ENCODE measurements at places on chromosomes 11 and 22.

DNA sequence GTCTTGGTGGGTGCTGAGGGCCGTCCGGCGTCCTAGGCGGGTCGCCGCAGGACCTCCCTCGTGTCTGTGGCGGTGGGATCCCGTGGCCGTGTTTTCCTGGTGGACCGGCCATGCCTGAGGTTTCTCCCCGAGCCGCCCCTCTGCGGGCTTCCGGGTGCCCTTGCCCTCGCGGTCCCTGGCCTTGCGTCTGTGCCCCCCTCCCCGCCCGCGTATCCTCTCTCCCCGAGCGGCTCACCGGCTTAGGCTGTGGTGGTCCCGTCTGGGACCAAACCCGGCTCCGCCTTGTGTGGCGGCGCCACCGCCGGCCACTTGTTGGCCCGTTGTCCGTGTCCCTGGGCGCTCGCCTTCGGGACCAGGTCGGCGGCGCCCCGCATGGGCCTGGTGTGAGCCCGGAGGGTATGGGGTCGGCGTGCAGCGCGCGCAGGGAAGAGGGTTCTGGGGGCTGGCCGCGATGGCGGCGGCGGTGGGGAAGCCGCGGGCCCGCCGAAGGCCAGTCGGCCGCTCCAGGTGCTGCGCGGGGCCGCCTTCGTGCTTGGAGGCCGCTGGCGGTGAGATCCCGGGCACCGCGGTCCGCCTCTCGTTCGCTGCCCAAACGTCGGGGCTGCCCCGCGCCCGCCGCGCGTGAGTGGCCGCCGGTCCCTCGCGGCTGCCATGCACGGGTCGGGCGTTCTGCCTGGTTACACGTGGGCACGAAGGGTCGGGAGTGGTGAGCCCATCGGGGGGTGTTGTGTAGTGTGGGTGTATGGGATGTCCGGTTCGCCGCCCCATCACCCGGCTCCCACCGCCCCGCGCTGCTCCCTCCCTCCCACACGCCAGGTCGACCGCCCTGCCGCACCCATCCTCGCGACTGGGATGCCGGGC lies 3899.1 kb upstream of the OR11H1 start:
- DNase-seq = no peak

DNA sequence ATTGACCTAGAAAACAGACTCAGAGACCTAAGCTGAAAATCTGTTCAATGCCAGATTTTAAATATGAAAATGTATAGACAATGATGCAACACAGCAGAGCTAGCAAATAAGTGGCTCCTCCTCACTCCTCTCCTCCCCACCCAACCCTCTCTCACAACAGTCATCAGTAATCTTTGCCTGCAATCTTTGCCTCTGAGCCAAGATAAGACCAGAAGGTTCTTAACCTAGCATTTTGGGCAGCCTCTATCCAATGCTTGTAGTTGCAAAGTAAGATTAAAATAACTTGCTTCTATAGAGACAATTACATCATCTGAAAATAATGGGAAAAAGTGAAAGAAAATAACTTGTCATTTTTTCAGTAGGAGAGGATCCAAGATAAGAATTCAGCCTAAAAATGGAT lies 117.3 kb downstream of the PARVA start:
- no peak for DNase-seq

- no peak for DNase-seq
These were observed 6.4 kb downstream of the RAPSN start for GRCh38 chr11:47442514-47442913.

- no peak for DNase-seq
These were observed 480 bp upstream of the SMARCB1 start for GRCh38 chr22:23786261-23786710.

DNA sequence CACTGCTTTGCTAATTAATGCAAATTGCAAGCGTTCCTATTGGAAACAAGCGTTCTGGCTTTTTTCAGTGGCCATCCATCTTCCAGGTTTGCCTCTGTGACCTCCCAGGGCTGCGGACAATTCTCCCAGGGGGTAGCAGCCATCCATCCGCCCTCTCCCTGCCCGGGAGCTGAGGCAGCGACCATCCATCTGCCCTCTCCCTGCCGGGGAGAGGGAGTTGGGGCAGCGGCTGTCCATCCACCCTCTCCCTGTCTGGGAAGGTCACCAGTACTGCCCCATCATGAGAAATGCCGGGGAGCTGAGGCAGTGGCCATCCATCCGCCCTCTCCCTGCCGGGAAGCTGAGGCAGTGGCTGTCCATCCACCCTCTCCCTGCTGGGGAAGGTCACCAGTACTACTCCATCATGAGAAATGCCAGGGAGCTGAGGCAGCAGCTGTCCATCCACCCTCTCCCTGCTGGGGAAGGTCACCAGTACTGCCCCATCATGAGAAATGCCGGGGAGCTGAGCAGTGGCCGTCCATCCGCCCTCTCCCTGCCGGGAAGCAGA lies 394.7 kb downstream of the BRD1 start:
- no peak for DNase-seq

- DNase-seq = no peak
These were observed 99.8 kb downstream of the ARL14EP start for GRCh38 chr11:30422447-30423278.

DNA sequence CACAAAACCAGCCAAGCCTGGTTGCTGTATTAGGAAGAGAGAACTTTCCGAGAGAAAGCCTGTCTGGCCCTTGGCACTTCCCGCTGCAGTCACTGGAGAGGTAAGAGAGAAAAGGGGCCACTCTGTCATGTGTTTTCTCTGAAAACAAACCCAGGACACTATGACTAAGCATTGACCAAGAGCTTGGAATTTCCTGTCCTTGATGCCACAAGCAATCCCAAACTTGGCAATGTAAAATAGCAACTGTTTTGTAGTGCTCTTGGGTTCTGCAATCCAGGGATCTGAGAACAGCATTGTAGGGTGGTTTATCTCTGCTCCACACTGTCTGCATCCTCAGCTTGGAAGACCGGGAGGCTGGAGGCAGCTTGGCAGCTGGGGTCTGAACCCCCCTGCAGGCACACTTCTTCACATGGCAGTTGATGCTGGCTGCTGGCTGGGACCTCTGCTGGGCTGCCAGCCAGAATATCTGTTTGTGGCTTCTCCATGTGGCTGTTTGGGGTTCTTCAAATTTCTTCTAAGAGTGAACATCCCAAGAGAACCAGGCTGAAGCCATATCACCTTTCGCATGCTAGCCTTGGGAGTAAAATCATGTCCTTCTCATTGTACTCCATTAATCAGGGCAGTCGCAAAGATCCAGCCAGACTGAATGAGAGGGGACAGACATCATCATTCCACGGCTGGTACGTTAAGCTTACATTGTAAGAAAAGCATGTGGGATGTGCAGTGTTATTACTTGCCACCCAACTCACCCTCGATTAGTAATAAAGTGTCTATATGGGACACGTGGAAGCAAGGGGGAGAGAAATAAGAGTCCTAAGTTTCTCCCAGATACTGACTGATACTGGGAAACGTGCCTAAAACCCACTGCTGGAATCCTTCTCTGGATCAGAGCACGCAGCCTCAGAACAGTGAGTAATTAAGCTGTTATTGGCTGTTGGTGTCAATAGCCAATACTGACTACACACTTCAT lies 537.4 kb upstream of the B3GAT1 start:
- DNase-seq = no peak

GRCh38 chr22:50720301-50721256 lies 17.4 kb upstream of the ACR start:
- no peak for DNase-seq

DNA sequence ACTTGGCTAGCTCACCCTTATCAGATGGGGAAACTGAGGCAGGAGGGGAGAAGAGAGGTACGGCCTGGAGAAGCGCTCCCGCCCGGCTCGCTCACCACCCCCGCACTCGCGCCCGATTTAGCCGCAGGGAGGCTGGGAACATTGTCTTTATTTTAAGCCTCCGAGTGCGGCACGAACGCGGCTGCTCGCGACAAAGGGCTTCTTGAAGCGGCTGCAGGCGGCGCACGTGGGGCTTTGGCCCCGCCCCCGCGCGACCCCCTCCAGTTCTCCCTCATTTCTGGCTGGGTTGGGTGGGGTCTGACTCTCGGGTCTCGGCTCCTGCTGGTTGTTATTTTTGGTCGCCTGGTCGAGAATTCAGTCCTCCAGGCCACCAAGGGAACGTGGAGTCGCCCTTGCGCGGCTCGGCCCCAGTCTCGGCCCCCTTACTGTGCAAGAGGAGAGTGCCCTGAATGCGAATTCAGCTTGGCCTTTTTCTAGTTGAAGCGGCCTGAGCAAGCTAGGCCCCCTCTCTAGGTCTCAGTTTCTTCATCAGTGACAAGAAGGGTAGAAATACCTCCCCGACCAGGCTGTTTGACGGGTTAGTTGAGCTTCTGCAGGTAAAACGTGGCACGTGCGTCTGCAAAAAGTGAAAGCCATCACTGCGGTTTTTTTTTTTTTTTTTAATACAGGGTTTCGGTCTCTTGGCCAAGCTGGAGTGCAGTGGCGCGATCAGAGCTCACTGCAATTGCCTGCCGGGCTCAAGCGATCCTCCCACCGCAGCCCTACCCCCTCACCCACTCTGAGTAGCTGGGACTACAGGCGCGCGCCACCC lies 2.6 kb upstream of the CHRM1 start:
- DNase-seq = no peak

DNA sequence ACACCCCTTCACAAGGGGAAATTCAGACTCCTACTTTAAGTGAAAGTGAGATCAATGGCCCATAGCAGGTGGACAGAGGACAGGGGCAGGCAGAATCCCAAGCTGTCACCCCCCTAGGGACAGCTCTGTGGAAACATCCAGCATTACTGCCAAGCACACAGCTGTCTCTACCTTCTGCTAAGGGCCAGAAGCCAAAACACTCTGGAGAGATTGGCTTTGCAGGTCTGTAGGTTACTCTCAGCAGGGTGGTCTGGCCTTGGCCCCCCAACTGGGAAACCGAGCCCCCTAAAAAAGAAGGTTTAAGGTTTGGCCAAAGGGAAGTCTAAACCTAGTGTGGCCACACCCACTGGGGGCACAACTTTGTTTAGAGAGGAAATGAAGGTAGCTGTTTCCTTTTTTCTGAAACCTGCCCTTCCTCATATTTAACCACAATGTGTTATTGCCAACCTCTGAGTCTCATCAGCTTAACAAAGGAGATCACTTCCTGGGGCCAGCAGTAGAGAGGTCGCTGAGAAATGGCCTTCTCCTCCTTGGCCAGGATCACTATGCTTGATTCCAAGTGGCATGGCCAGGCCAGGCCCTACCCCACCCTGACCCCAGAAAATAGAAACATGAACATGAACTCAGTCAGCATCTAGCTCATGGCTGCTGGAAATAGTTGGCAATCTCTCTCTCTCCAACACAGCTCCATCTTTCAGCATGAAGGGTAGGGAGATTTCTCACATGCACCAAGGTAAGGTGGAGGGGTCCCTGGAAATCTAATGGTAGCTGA lies 25.9 kb upstream of the SCARF2 start:
- no peak for DNase-seq

GRCh38 chr11:93850594-93851018 lies at the start of gene VSTM5:
VSTM5 (minus strand) TSS chr11:93850618; CDS start chr11:93850502, 116 bp downstream.
- no peak for DNase-seq

DNA sequence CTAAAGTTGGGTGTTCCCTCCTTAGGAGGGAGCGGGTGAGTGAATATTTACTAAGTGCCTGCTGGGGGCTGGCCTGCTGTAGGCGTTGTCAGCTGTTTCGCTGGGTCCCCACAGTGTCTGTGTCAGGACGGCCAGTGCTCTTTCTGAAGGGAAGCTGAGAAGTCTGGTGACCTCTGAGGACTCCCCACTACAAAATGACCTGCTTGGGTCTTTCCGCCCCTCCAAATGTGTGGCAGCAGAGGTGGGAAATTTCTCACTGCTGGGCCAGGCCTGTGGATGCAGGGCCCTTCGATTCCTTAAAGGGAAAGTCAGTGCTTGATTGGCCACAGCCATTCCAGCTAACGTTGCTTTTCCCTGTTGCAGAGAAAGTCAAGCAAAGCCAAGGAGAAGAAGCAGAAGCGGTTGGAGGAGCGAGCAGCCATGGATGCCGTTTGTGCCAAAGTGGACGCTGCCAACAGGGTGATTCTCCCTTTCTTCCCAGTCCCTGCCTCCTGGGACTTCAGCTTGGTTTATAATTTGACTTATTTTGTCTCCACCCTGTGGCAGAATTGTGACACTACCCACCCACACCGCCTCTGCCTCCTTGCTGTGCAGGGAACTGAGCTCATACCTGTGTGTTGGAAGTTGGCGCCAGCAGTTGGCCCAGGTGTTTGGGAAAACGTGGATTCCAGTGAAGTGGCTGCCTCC lies 6.8 kb downstream of the NAA40 start:
- peak; percentile 81 for DNase-seq

DNA sequence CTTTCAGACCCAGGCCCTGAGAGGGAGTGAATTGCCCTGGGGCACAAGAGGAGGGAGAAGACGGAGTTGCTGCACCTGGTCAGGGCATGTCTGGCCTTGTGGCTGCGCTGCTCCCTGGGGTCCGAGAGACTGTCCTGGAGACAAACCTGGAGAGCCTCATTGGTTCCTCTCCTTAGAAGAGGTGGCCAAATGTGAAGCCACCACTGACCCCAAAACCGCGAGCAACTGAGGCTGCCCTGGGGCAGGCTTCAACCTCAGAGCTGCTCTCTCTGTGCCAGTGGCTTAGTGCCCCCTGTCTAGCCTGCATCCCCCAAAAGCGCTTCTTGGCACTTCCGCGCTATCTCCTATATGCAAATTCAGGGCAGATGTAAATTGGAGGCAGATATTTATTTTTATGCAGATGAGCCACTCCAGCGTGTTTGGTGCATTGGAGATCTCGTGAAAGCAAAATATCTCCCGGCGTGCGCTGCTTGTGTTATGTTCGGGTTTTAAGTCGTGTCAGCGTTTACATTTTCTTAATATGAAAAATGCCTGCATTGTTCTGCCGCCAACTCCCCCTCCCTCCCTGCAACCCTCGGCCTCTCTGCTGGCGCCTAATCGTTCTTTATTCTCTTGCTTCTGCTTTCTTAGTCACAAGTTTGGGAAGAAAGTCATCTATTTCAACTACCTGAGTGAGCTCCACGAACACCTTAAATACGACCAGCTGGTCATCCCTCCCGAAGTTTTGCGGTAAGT lies 69.5 kb downstream of the ARHGAP8 start:
- DNase-seq = no peak

DNA sequence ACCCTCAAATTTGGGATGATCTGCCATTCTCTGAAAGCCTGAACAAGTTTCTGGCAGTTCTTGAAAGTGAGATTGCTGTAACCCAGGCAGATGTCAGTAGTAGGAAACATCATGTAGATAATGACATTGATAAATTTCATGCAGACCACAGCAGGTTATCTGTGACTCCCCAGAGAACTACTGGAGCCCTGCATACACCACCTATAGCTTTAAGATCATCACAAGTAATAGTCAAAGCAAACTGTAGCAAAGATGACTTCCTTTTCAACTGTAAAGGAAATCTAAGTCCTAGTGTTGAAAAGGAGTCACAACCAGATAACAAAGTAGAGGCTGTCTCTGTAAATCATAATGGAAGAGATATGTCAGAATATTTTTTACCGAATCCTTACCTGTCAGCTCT lies 31.0 kb downstream of the DDIAS start:
- no peak for DNase-seq

- no peak for DNase-seq
These were observed 39.4 kb downstream of the GGTLC2 start for GRCh38 chr22:22683668-22684361.

GRCh38 chr11:2780850-2781407 lies 81.1 kb upstream of the KCNQ1OT1 start:
- DNase-seq = no peak

GRCh38 chr11:96254087-96254486 lies 88.9 kb downstream of the MAML2 start:
- no peak for DNase-seq

- no peak for DNase-seq
These were observed 430.8 kb upstream of the CNTN5 start for GRCh38 chr11:98589967-98590366.
